Mesothelial cell of epicardium (in vitro differentiated cells): ENCODE measurements at places on chromosomes 5 and 9.

DNA sequence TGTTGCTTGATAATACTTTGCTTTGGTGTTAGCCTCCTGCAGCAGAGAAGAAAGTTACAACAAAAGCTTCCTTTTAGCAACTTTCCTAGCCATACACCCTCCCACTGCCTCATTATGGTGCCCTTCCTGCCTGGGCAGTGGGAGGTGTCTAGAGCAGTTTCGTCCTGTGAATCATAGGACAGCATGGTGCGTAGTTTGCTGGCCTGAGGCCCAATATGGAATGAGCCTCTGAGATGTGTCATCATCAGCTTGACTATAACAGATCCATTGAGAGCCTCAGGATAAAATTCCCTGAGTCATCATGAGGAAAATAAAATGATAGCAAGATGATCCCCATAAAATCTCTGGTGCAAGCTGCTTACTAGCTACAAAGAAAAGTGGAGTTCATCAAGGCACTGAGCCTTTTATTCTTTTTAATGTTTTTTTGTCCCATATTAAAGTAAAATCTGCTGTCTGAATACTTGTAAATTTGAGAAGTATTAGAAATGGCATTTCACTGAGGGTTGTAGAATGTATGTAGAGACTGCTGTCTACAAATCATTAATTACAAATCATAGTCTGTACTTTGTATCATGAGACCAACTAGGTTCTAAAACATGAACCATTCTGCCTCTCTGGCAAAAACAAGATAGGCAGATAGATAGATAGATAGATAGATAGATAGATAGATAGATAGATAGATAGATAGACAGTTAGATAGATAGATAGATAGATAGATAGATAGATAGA lies 303.0 kb upstream of the PDE4D start:
- no peak for DNase-seq

- DNase-seq, result no peak
Observed at GRCh38 chr5:112210430-112211005, 208.6 kb downstream of the EPB41L4A start.

DNA sequence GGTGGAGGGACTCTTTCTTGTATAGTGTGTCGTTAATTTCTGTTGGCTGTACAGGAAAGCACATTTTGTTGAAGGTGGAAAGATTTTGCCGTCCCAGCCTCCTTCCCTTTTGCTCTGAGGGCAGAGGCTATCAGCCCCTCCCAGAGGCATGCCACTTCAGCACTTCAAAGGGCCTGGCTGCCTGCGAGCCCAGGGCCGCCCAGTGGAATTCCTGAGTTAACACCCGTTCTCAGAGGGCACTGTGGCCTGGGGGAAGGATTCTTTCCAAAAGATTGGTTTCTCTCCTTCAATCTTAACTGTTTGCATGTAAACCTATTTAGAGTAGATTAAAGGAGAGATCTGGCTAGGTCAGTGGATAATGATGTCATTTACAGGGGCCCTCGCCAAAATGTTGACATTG lies 238.6 kb downstream of the FANCC start:
- DNase-seq, result peak; percentile 13

DNA sequence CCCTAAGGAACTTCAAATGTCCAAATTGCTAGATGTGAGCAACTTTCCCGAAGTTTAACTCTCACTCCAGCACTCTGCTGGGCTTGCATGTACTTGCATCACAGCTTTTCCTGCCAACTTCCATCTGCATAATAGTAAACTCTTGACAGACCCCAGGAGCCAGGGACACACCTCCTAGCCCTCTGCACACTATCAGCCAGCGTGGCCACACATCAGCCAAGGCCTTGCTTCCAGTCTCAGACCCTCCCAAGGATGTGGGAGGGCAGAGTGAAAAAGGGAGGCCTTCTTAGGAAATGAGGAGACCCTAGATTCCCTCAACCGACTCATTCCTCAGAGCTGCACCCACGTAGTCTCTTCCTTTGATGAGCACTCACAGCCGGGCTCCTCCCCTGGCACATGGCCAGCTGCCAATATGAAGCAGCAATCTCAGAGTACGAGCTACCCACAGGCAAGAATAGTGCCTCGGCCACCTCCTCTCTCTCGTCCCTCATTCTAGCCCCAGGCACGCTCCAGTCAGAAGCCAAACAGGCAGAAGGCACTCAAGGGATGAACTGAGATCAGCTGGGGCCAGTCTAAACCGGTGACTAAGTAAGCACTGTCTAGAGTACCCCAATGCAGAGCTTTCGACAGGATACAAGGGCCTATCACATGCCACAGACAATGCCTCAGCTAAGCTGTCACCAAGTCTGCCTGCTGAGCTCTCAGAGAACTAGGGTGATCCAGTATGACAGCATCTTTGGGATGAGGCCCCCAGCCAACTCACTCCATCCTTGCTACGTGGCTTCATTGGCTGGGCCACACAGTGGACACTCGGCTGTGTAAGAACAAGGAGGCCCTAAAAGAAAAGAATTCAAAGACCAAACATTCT lies 2.3 kb downstream of the P4HA2 start:
- DNase-seq, result peak; percentile 82

GRCh38 chr5:84718377-84718776 lies 333.7 kb upstream of the EDIL3 start:
- DNase-seq, result no peak

DNA sequence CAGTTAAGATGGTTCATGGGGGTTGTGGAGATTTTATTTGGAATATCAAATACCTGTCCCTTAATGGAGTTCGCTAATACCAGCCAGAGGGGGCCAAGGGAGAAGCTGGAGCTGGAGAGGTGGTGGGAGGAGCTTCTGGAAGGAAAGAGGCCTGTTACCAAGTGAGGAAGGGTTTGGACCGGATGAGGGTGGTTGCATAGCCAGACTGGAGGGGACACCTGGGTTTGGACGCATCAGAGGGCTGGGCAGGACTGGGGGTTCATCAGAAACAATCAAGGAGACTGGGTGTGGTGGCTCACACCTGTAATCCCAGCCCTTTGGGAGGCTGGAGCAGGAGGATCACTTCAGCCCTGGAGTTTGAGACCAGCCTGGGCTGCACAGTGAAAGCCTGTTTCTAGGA lies 111.8 kb upstream of the IER5L start:
- DNase-seq, result no peak

DNA sequence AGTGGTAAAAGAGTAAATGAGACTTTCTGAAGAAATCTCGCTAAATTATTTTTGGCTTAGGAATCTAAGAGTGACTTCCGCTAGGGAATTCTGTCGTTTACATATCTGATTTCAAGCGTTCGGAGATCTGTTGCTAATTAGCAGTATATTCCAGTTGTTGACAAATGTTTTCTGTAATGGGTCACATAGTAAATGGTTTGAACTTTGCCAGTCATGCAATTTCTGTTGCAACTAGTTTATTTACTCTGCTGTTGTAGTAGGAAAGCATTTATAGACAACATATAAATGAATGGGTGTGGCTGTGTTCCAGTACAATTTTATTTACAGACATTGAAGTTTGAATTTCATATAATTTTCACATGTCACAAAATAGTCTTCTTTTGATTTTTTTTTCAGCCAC lies 57.4 kb upstream of the JAK2 start:
- DNase-seq, result no peak

DNA sequence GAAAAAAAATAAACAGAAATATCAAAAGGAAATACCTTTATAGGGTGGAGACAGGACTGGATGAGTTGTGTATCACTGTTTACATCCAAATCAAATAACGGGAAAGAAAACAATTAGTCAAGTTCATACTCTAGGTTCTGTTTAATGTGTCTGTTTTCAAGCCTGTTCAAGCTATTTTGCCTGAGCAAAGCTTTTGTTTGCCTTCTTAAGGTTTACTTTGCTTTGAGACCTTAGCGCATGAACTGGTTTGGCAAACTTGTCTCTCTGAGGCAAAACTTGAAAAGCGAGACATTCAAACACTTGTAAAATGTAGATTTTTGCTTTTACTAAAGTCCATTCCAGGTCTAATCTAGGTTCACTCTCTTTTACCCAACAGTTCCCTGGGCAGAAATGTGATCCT lies 174.1 kb upstream of the RFX3 start:
- no peak for DNase-seq

GRCh38 chr5:76040806-76041205 lies 42.4 kb upstream of the SV2C start:
- DNase-seq, result no peak

DNA sequence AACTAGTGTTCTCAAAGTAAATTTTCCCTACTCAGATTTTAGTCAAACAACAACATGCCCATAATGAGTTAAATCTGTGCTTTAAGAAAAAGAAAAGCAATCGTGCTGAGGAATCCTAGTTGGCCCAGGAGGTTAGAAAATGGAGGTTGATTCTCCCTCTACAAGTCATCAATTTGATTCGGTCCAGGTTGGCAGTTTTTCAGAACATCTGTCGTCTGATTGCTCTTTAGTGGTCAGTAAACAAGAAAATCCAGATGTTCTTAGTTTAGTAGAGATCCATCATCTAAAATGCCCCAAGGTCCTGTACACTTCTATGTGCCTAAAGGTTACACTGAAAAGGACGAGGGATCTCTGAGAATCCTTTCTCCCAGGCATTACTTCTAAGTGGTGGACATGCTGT lies 659.2 kb downstream of the MTRR start:
- DNase-seq, result no peak

DNA sequence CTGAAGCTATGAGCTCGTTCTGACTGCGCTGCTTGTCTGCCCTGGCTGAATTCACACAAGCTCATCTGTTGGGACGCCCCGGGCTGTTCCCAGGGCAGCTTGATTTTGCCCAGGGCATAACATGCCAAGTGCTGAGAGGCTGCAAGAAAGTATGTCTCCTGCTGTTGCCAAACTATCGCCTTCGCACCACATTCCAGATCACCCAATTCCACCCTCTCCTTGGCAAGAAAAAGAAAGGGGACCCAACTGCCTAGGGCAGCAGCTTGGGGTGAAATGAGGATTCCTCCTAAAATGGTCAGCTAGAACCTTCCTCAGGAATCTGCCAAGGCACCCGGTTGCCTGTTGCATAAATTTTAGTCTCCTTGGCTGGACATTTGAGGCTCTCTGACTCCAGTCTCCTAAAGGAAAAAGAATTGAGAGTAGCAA lies 21.2 kb downstream of the COL15A1 start:
- DNase-seq, result no peak

- DNase-seq, result no peak
Observed at GRCh38 chr9:76572151-76572550, 113.2 kb downstream of the GCNT1 start.

- DNase-seq, result no peak
Observed at GRCh38 chr9:122183501-122183900, 23.8 kb downstream of the MORN5 start.

DNA sequence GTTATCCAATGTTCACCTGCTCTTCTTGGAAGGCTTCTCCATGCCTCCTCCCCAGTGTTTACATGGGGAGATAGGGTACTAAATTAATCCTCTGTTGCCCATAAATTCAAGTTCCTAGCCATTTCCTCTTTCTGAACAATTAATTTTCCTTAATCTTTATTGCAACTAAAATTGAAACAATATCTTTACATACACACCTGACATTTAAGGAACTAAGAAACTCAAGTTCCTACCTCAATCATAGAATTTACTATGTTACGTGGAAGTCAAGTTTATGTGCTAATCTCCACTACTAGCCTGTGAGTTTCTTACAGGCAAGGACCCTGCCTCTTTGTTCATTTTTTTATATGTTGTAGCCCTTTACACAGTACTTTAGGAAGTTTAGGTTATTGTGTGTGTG lies 10.1 kb upstream of the ADRB2 start:
- DNase-seq, result no peak

DNA sequence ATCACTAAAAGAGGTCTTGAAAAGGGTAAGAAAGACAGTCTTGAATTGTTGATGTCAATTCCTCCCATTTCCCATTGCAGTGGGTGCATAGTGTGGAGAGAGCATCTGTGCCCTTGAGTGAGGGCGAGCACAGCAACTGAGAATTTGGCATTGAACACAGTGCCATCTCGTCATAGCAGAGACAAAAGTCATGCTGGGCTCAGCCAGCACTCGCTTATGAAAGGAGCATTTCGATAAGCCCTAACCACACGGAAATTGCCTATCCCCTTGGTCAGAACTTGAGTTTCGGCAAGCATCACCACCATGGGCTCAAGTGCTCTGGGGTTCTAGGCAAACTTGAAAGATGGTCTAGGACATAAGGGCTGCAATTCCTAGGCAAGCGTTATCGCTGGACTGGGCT lies 712.8 kb upstream of the CDH10 start:
- DNase-seq, result no peak
